PC-9 (cell line): ENCODE measurements at places on chromosomes 13 and 19. TPM values are rescaled to one million over a fixed set of nuclear protein-coding genes. Genes with fewer than 3 reads are reported as not detected.

GRCh38 chr13:23292586-23292985 lies 111.8 kb downstream of the SGCG start:
- no peaks in the 10 kb centered on the region for H3K4me1 ChIP-seq
- H3K4me3 ChIP-seq, result no peak overlapping the region
- no peaks in the 10 kb centered on the region for H3K36me3 ChIP-seq
- no peak for DNase-seq

Gene TEX29
- total RNA-seq, result not detected in 2 replicates

DNA sequence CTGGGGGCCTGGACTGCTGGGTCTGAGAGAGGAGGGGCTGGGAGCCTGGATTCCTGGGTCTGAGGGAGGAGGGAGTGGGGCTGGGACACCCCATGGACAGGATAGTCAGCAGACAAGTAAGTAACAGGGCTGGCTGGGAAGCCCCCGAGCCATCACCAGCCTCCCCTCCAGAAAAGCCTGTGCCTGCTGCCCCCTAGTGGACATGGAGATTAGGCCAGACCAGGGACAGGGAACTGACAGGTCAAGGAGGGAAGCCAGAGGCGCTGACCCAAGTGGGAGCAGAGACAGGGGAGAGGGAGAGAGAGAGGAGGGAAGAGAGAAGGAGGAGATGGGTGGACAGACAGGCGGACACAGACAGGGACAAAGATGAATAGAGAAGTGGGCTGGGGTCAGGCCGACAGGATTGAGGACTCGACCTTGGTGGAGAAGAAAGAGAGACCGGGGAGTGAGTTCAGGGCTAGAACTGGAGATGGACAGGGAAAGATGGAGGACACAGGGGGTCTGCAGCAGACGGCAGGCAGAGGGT lies 6.7 kb upstream of the ERFL start:
- no peak overlapping the region for H3K27ac ChIP-seq
- H3K4me3 ChIP-seq, result no peak overlapping the region
- H3K27me3 ChIP-seq, result peaks cover 44% of the 10 kb centered on the region
- DNase-seq, result no peak
- H3K4me1 ChIP-seq, result no peaks in the 10 kb centered on the region

DNA sequence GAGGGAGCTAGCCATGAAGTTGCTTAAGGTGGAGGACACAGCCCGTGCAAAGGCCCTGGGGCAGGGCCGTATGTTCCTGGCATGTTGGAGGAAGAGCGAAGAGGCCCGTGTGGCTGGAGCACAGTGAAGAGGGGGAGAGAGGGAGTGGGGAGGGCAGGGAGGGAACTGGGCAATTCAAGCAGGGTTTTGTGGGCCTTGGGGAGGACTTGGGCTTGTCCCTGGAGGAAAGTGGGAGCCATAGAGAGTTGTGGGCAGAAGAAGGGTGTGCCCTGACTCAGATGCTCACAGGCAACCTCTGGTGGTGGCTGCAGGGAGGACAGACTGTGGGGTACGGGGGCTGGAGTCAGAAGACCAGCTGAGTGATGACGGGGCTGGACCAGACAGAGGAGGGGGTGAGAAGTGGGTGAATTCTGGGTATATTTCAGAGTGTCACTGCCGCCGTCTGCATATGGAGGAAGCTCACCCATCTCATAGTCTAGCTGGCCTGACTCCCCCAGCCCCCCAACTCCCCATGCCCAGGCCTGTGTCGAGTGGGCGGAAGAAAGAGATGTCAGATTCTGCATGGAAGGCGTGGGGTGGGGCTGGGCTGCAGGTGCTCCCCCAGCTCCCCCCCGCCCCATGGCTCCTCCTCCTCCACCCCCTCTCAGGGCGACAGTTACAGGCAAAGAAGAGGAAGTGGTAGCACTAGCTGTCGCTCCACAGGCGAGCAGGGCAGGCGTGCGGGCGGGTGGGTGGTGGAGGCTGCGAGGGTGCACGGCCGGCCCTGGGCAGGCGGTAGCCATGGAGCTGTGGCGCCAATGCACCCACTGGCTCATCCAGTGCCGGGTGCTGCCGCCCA lies at the start of gene VAV1:
VAV1 (plus strand) TSS at position 681 of the 838 bp plus-strand sequence; CDS start at position 781, 100 bp downstream.
- H3K36me3 ChIP-seq, result no peaks in the 10 kb centered on the region
- H3K27me3 ChIP-seq, result no peaks in the 10 kb centered on the region
- H3K27ac ChIP-seq, result no peak within 1 kb of the TSS
- no peak within 1 kb of the TSS for H3K4me3 ChIP-seq

Gene SLC25A41
- total RNA-seq, result not detected in 2 replicates

GRCh38 chr13:96525715-96526114 lies 435.8 kb downstream of the HS6ST3 start:
- no peaks in the 10 kb centered on the region for H3K4me1 ChIP-seq
- H3K27me3 ChIP-seq, result no peaks in the 10 kb centered on the region
- H3K36me3 ChIP-seq, result no peaks in the 10 kb centered on the region
- DNase-seq, result no peak
- H3K4me3 ChIP-seq, result no peak overlapping the region
- no peak overlapping the region for H3K27ac ChIP-seq

Gene DYRK1B
- 29.9 and 39.5 TPM in 2 replicates for total RNA-seq

- H3K36me3 ChIP-seq, result no peaks in the 10 kb centered on the region
- no peaks in the 10 kb centered on the region for H3K27me3 ChIP-seq
- no peak for DNase-seq
- H3K4me1 ChIP-seq, result no peaks in the 10 kb centered on the region
Observed at GRCh38 chr19:56080669-56081401, 40.3 kb downstream of the ZNF787 start.

Gene CGB1
- 0.83 TPM in 1 of 2 replicates, not detected in the other for total RNA-seq

DNA sequence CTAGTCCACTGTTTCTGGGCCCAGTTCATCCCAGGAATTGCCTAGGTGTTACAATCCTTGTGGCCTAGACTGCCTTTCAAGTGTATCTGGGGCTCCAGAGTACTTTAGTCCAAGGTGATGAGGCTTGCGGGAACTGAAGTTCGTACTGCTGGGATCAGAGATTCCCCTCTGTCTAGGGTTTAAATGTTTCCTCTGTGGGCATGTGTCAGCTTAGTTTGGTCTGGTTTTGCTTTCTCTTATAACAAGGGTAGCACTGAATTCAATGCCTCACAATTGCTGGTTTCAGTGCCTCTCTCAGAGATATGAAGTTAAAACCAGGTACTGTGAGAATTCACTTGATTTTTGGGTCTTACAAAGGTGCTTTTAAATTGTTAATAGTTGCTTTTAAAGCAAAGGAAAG lies 30.8 kb downstream of the RGCC start:
- H3K36me3 ChIP-seq, result no peaks in the 10 kb centered on the region
- no peaks in the 10 kb centered on the region for H3K4me1 ChIP-seq
- H3K27ac ChIP-seq, result no peak overlapping the region
- H3K27me3 ChIP-seq, result no peaks in the 10 kb centered on the region
- DNase-seq, result no peak

GRCh38 chr19:51550848-51551672 lies 19.6 kb upstream of the SIGLEC6 start:
- no peak overlapping the region for H3K4me3 ChIP-seq
- no peaks in the 10 kb centered on the region for H3K4me1 ChIP-seq
- H3K36me3 ChIP-seq, result no peaks in the 10 kb centered on the region
- H3K27me3 ChIP-seq, result peaks cover 56% of the 10 kb centered on the region

- no peaks in the 10 kb centered on the region for H3K36me3 ChIP-seq
- no peaks in the 10 kb centered on the region for H3K4me1 ChIP-seq
- no peaks in the 10 kb centered on the region for H3K27me3 ChIP-seq
- no peak for DNase-seq
Observed at GRCh38 chr13:20666948-20667347, 36.6 kb upstream of the IL17D start.

DNA sequence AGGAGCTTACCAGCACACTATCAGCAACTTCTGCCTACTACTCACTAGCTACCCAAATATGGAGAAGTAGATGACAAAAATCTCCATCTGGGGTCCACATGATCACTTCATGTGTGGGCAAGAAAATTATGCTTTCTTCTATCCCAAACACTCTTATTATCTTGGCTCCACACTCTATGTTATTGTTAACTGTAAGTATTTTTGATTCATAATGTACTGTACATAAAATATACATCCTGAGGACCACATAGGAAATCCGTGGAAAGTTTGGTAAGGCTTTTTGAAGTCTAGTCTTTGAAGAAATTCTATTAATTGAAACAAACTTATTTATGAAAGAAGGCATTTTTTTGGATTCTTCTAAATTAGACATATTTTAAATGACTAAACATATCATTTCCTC lies 378.8 kb downstream of the DACH1 start:
- H3K27ac ChIP-seq, result no peak overlapping the region
- DNase-seq, result no peak
- no peaks in the 10 kb centered on the region for H3K36me3 ChIP-seq
- no peak overlapping the region for H3K4me3 ChIP-seq
- H3K27me3 ChIP-seq, result no peaks in the 10 kb centered on the region

Gene PNMA8A
- total RNA-seq, result not detected in 2 replicates

Gene SMG9
- 76.8 and 84.1 TPM in 2 replicates for total RNA-seq

Gene SOHLH2
- total RNA-seq, result 1.4 and 2.3 TPM in 2 replicates

- H3K27me3 ChIP-seq, result no peaks in the 10 kb centered on the region
- peaks cover 22% of the 10 kb centered on the region for H3K36me3 ChIP-seq
- H3K4me1 ChIP-seq, result peaks cover 6% of the 10 kb centered on the region; the same call in 1 of the 2 replicates
- H3K27ac ChIP-seq, result no peak overlapping the region
- DNase-seq, result no peak
Observed at GRCh38 chr13:113483504-113484293, 6.8 kb downstream of the DCUN1D2 start.

Gene FPR1
- total RNA-seq, result not detected in 2 replicates

GRCh38 chr13:87798536-87798935 lies 127.4 kb downstream of the SLITRK5 start:
- H3K4me3 ChIP-seq, result no peak overlapping the region
- no peaks in the 10 kb centered on the region for H3K36me3 ChIP-seq
- DNase-seq, result no peak

- H3K4me1 ChIP-seq, result no peaks in the 10 kb centered on the region
- no peak overlapping the region for H3K27ac ChIP-seq
- H3K36me3 ChIP-seq, result no peaks in the 10 kb centered on the region
- H3K27me3 ChIP-seq, result peaks cover 23% of the 10 kb centered on the region
- DNase-seq, result no peak
- no peak overlapping the region for H3K4me3 ChIP-seq
Observed at GRCh38 chr19:51784109-51784785, 10.7 kb upstream of the FPR3 start.

GRCh38 chr13:40206241-40207000 lies 460.0 kb downstream of the FOXO1 start:
- no peaks in the 10 kb centered on the region for H3K4me1 ChIP-seq
- no peak overlapping the region for H3K27ac ChIP-seq
- H3K4me3 ChIP-seq, result no peak overlapping the region
- no peaks in the 10 kb centered on the region for H3K36me3 ChIP-seq
- no peaks in the 10 kb centered on the region for H3K27me3 ChIP-seq
- no peak for DNase-seq

GRCh38 chr19:16040642-16041041 lies 35.7 kb upstream of the TPM4 start:
- peaks cover 4% of the 10 kb centered on the region; the same call in 1 of the 2 replicates for H3K4me1 ChIP-seq
- H3K4me3 ChIP-seq, result no peak overlapping the region
- H3K27me3 ChIP-seq, result no peaks in the 10 kb centered on the region
- H3K36me3 ChIP-seq, result no peaks in the 10 kb centered on the region
- DNase-seq, result no peak
- no peak overlapping the region for H3K27ac ChIP-seq

DNA sequence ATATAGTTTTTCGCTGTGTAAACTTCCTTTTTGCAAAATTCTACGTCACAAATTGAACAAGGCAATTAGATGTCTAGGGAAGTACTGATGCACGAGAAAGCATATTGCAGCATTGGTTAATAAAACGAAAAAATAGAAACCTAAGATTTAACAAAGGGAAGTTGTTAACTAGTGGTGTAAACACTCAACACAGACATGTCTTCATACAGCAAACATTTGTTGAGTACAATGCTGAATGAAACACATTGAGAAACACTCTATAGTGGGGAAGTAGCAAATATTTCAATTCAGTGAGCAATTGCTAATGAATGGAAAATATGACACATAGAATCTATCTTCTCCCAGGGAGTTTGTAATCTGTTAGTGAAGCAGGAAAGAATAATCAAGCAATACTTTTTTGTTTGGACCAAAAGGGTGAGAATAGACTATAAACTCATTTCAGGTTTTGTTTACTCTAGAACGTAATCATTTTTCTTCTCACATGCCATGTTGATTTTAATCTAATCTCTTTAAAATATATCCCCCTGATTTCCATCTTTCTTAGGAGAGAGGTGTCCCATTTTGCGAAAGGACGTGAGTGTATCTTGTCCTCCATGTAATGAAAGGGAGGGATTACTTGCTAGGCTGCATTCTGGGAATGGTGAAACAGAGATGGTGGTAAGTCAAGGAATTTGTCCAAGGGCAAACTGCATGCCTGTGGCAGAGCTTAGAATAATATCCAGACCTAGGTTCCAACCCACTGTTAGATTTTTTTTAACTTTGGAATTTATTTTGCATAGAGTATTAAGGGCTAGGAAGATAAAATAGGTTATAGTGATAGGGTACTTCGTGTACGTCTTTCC lies 1.7 kb upstream of the ANKRD10 start:
- H3K4me1 ChIP-seq, result peaks cover 26% of the 10 kb centered on the region
- DNase-seq, result peak; percentile 60
- H3K4me3 ChIP-seq, result peak overlapping the region; percentile 82
- no peaks in the 10 kb centered on the region for H3K36me3 ChIP-seq

Gene GRIK5
- total RNA-seq, result 0.96 and 1.1 TPM in 2 replicates

Gene S1PR4
- total RNA-seq, result 0.37 and 0.83 TPM in 2 replicates

DNA sequence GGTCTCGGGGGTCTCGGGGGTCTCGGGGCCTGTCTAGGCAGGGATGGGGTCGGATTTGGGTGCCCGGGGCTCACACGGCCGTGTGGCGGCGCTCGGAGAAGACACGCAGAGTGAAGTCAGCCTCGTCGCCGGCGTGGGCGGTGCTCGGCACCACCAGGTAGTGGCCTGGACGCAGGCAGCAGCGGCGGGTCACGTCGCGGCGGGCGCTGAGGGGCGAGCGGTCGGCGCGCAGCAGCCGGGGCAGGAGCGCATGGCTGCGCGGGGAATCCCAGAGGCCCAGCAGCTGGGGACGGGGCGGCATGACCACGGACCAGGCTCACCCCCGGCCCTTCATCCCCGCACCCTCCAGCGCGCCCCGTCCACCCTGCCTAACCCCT lies 8.2 kb downstream of the CAPN12 start:
- peak overlapping the region; percentile 49; the same call in 1 of the 2 replicates for H3K4me3 ChIP-seq
- peaks cover 36% of the 10 kb centered on the region for H3K4me1 ChIP-seq
- H3K36me3 ChIP-seq, result no peaks in the 10 kb centered on the region
- peak; percentile 63 for DNase-seq

DNA sequence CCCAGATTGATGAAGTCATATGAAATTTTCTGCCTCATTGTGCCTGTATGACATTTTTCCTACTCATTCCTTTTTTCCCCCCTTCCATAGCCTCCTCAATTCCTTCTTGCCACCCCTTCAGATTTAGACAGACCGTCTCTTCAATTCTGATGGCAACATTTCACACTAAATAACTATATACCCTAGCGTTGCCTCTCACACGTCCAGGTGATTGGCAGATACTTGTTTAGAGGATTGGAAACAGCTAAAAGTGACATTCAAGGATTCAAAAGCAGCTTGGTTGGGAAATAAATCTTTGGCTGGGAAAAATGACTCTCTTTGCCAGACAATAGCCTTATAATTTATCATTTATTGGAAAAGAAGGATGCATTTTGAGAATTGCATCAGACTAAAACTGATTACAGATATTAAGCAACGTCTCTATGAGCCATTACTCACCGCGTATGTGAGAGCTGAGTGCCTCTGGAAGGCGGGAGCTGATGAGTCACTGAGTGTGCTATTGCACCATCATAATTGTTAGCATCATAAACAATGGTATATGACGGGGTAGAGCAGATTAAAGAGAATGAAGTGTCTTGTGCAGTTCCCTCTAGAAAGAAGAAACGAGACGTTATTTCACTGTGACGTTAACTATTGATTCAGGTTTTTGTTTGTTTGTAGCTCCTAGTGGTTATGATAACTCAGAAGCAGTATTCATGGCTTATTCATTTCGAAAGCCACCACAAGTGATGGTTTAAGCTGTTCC lies 61.1 kb upstream of the FAM216B start:
- peaks cover 14% of the 10 kb centered on the region for H3K4me1 ChIP-seq
- H3K4me3 ChIP-seq, result peak overlapping the region; percentile 37; the same call in 1 of the 2 replicates
- H3K27me3 ChIP-seq, result no peaks in the 10 kb centered on the region
- peak overlapping the region; percentile 89 for H3K27ac ChIP-seq
- no peaks in the 10 kb centered on the region for H3K36me3 ChIP-seq
- DNase-seq, result peak; percentile 51

Gene SIGLEC6
- not detected in 2 replicates for total RNA-seq
